Activated naive CD4-positive, alpha-beta T cell treated with anti-CD3 and anti-CD28 coated beads, Interleukin-2, amount 10 ng/mL, durations not matched to agents 7 days and 5 days (primary cell): ENCODE measurements at places on chromosomes 4 and X.

DNA sequence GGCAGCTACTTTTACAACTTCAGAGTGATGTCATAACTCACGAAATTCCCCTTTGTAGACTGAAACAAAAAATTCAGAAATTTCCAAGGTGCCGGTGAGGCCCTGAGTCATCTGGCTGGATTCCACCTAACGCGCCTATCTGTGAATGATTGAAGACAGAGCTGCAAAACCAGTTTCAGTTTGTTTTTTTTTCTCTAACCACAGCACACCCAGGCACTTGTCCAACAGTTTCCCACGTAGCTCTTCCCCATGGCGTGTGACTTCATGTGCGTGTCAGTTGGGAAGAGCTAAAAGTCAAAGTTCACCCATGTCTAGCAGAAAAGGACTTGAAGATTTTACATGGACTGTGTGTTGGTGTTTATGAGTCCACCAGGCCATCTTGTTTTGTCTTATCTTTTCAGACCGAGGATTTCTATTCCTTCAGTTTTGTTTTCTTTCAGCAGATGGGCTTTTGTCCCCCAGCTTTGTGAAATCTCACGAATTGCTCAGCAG lies 16.4 kb downstream of the TCEANC start:
- DNase-seq, result peak; percentile 20

DNA sequence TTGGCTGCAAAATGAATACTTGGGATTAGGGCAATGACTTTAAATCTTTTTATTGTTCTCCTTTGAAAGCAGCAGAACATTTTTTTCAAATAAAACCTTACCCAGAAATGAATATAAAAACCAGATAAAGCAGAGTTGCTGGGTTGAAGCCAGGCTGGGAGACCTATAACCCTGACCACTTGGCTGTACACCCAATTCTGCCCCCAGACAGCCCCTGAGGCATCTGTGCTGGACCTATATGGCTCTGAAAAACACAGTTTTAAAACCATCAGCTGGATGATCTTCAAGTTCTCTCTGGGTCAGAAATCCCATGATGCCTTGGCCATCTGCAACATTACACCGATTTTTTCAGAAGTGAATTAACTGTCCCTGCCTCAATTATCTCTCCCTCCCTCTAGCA lies 23.7 kb upstream of the GLRA2 start:
- no peak for DNase-seq

- DNase-seq, result no peak
Observed at GRCh38 chr4:147794314-147794680, 62.4 kb downstream of the ARHGAP10 start.

DNA sequence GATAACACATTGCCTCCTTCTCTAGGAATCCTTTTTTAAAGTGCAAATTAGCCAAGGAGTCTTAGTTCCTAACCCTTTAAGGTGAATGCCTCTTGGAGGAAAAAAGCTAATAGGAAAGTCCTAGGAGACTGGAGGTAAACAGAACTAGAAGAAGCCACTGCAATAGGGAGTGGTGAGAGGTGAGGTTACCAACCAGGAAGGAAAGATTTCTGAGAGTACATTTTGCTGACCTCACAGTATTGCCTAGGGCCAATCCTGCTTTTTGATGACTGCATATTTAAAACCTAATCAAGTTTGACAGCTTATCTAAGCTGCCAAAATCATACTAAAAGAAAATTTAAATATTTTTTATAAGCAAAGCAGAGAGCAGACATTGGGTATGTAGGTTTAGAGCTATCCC lies 7.3 kb upstream of the CUL4B start:
- DNase-seq, result no peak

GRCh38 chr4:138090150-138090917 lies 151.8 kb downstream of the SLC7A11 start:
- peak; percentile 37 for DNase-seq
